ENCODE measurements at places on chromosomes 2 and 18.

DNA sequence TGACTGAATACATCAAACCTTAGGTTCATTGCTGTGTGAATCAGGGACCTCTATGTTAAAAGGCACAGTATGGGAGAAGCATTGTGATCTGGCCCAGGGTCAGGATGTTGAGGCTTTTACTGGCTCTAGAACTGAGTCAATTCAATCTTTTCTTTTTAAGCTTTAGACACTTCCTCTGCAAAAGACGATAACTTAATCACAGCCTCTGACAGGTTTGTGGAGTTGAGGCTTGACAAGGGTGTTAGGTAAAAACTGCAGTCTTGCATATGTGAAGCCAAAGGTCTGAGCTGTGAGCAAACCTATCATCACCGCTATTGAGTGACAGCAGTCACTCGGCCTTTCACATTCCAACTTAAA, 17.3 kb upstream of the ARHGAP25 start:
- no peak for DNase-seq

DNA sequence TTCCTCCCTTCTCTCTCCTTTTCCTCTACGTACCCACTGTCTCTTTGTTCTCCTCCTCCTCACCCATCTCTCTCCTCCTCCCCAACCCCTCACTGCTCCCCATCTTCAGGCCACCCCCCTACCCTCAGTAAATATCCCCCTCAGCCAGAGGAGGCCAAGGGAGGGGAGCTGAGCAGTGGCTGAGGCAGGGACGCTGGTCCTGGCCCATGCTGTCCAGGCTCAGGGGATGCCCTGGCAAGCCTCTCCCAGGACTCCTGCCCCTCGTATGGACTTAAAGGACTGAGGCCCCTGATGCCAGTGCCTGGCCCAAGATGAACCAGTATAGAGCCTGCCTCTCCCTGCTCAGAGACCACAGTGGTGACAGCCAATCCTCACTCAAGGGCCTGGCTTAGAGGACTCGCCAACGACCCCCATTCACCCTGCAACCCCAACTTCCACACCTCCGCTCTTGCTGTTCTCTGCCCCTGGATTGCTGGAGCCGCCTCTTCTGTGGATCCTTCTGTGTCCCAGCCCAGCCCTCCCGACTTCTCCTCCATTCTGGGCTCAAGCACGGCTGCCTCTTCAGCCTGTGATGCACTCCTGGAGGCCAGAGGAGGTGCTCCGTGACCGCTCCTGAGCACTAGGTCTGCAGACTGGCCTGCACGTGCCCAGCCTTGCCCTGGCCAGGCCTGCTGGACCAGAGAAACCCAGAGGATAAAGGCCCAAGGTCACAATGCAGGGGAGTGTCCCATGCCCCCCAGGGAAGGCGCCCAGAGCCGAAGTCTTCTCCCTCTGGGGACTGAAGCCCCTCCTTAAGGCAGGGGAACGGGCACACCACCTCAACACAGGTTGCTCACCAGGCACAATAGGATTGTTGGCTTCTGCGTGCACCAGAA, 9.5 kb upstream of the DUSP2 start:
- DNase-seq, result no peak

DNA sequence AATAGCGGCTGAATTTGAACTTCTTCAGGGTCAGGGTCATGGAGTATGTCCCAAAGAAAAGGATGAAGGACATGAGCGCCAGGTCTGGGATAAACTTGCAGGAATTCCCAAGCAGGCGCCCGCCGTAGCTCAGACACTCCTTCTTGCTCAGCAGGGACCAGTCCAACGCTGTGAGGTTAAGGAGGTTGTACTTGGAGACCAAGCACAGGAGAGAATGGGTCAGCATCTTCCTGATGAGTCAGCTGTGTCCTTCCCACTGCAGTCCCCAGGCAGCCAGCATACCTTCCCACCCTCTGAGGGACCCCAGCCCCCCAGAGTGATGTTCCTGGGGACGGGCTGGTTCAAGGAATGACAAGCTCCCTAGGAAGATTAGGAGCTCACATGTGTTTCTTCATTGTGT, 40.9 kb downstream of the MTHFD2 start:
- no peak for DNase-seq

DNA sequence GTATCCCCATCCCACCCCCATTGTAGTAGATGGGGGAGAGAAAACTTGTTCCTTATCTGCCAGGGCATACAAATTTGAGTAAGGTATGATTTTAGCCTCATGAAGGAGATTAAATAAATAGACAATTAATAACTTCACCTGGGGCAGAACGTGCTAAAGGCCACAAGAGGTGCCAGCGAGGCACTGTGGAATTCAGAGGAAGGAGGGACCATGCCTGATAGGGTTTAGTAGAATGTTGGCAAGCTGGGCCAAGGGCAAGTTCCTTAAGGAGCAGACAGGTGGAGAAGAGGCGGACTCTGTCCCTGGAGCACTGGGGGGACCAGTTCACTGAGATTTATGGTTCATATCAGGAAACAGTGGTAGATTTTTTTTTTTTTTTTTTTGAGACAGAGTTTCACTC, 22.5 kb downstream of the STAMBP start:
- DNase-seq, result no peak

GRCh38 chr2:202033317-202034248, at the start of gene FZD7:
FZD7 (plus strand) TSS chr2:202033855; CDS start chr2:202034648, 793 bp downstream.
- DNase-seq, result peak; percentile 55

DNA sequence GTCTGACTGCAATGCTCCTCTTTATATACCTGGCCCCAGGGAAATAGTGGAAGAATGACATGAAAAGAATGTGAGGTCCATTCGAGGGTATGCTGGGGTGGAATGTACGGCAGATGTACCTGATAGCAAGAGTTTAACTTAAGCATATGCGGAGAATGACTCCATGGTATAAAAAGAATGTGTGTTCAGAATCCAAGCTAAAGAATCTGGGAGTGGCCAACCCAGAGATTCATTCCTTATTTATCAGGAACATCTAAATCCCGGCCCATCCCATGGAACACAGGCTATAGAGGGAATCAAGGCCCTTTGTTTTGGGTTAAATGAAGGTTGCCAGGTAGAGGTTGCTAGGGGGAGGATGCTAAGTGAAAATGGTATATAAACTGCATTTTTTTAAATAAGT, 150.0 kb downstream of the ZNF385B start:
- DNase-seq, result no peak

GRCh38 chr18:72910045-72910444, 42.3 kb upstream of the NETO1 start:
- DNase-seq, result no peak
